ENCODE measurements at places on chromosomes 6 and 20. TPM values are rescaled to one million over a fixed set of nuclear protein-coding genes. Genes with fewer than 3 reads are reported as not detected.

The PRND gene
- not detected for total RNA-seq

The NKX2-4 gene
- not detected for total RNA-seq

The HLA-DOA gene
- not detected for total RNA-seq

The MUC22 gene
- total RNA-seq, result not detected

The ALDH5A1 gene
- total RNA-seq, result 0.17 TPM
